ENCODE measurements at places on chromosomes 4 and X. TPM values are rescaled to one million over a fixed set of nuclear protein-coding genes. Genes with fewer than 3 reads are reported as not detected.

- H3K4me1 ChIP-seq: no peaks in the 10 kb centered on the region
- H3K27ac ChIP-seq: no peak overlapping the region
- no peak for DNase-seq
- no peak overlapping the region for H3K4me3 ChIP-seq
These were observed 699.3 kb upstream of the ADGRL3 start for GRCh38 chr4:60500810-60501209.

The IL15 gene
- total RNA-seq: 7.1 TPM

The CLDN22 gene
- not detected for total RNA-seq

The KANTR gene
- 9.3 TPM for total RNA-seq

- H3K4me1 ChIP-seq: peaks cover 13% of the 10 kb centered on the region
- no peaks in the 10 kb centered on the region for H3K36me3 ChIP-seq
- no peak overlapping the region for H3K27ac ChIP-seq
- no peaks in the 10 kb centered on the region for H3K27me3 ChIP-seq
- H3K4me3 ChIP-seq: no peak overlapping the region
- no peak for DNase-seq
These were observed 61.1 kb downstream of the FAM13A start for GRCh38 chr4:88995874-88996273.

DNA sequence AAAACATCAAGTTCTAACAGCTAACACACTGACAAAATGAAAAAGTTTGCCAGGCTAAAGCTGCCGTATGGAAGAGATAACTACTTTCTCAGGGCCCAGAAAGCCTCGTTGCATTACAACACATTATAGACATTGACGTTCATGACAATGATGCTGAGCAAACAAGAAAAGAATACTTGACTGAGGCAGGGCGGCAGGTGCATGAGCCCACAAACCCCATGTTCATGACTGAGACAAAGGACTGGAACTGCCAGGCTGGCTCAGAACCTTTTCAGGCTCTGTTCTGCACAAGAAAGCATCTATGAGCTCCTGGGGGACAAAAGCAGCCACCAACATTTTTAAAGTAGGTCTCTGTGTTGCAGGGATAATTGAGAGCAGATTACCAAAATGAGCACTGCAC lies 13.6 kb downstream of the TLR6 start:
- no peaks in the 10 kb centered on the region for H3K27me3 ChIP-seq
- H3K4me3 ChIP-seq: no peak overlapping the region
- peaks cover 4% of the 10 kb centered on the region for H3K4me1 ChIP-seq
- H3K27ac ChIP-seq: no peak overlapping the region

DNA sequence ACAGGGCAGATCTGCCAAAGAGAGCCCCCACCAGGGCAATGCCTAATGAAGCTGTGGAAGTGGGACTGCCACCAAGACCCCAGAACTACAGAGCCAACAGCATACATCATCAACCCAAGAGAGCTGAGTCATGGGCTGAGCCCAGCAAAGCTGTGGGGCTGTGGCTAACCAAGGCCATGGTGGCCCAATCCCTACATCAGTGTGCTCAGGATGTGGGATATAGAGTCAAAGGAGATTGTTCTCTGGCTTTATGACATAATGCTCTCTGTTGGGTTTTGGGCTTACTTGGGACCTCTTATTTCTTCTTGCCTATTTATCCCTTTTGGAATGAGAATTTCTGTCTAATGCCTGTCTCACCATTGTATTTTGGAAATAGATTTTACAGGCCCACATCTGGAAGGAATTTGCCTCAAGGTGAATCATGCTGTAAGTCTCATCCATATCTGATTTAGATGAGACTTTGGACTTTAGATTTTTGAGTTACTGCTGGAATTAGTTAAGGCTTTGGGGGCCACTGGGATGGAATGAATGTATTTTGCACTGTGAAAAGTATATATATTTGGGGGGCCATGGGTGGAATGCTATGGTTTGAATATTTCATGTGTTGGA lies 5.4 kb upstream of the PRDM5 start:
- H3K4me3 ChIP-seq: no peak overlapping the region
- peaks cover 11% of the 10 kb centered on the region for H3K4me1 ChIP-seq
- H3K27me3 ChIP-seq: no peaks in the 10 kb centered on the region
- H3K36me3 ChIP-seq: no peaks in the 10 kb centered on the region

GRCh38 chrX:135688137-135688536 lies 25.3 kb upstream of the CT45A1 start:
- no peak overlapping the region for H3K4me3 ChIP-seq
- no peaks in the 10 kb centered on the region for H3K27me3 ChIP-seq
- H3K27ac ChIP-seq: no peak overlapping the region
- no peaks in the 10 kb centered on the region for H3K36me3 ChIP-seq
- DNase-seq: peak; percentile 4

- H3K27me3 ChIP-seq: no peaks in the 10 kb centered on the region
- no peaks in the 10 kb centered on the region for H3K36me3 ChIP-seq
- no peak overlapping the region for H3K27ac ChIP-seq
- no peak for DNase-seq
These were observed 9.3 kb downstream of the CNGA2 start for GRCh38 chrX:151743651-151744470.

GRCh38 chr4:74120086-74120485 lies 21.1 kb upstream of the CXCL2 start:
- H3K4me1 ChIP-seq: peaks cover 29% of the 10 kb centered on the region
- no peak for DNase-seq
- H3K27me3 ChIP-seq: no peaks in the 10 kb centered on the region
- H3K27ac ChIP-seq: no peak overlapping the region
- H3K36me3 ChIP-seq: no peaks in the 10 kb centered on the region

- DNase-seq: peak; percentile 93
- peak overlapping the region; percentile 52 for H3K27ac ChIP-seq
- no peak overlapping the region for H3K4me3 ChIP-seq
These were observed 102.1 kb downstream of the ANOS1 start for GRCh38 chrX:8629871-8630270.

DNA sequence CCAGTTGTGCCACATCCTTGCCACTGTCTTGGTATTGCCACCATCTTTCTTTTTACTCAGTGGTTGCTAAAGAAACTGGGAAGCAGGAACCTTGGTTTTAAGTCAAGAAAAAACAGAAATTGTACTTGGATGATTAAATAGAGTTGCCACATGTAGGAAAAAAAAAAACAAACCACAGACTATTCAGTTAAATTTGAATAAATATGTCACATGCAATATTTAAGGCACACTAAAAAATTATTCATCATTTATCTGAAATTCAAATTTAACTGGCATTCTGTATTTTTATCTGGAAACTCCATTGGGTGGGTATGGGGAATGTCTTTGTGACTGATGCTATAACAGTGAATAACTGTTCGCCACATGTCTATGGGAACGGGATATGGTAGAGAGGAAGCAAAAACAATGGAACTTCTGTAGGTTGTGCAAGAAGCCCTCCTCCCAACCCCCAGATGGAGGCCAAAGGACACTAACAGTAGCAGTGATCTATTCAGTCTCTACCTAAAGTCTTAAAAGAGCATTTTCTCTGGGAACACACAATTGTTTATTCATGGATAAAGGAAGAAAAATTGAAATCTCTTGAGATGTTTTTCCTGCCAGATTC lies 57.0 kb upstream of the PLAC8 start:
- H3K27me3 ChIP-seq: no peaks in the 10 kb centered on the region
- H3K4me1 ChIP-seq: no peaks in the 10 kb centered on the region
- DNase-seq: no peak

DNA sequence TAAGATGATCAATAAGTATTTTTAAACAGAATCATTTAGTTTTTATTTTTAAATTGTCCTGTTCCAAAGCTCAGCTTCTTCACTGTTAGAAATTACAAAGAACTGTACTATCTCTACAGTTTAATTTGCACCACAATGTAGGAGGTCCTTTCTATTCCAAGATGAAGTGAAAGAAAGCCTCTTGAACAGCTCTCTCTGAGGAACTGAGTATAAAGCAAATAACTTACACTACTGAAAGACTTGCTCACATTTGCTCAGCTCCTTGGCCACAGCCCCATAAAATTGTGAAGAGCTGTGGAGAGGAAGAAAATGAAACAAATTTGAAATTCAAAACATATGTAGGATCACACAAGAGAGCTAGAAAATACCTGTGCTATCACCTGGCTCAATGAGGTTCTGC lies 68.6 kb downstream of the ENPEP start:
- no peaks in the 10 kb centered on the region for H3K27me3 ChIP-seq
- H3K27ac ChIP-seq: no peak overlapping the region
- H3K4me3 ChIP-seq: no peak overlapping the region
- peaks cover 21% of the 10 kb centered on the region for H3K4me1 ChIP-seq
- no peak for DNase-seq

GRCh38 chrX:32455704-32456103 lies 755.6 kb downstream of the DMD start:
- H3K27me3 ChIP-seq: no peaks in the 10 kb centered on the region
- no peaks in the 10 kb centered on the region for H3K36me3 ChIP-seq
- no peak overlapping the region for H3K27ac ChIP-seq
- no peak overlapping the region for H3K4me3 ChIP-seq
- no peak for DNase-seq

The TLL1 gene
- 4.8 TPM for total RNA-seq

- no peak overlapping the region for H3K4me3 ChIP-seq
- no peaks in the 10 kb centered on the region for H3K27me3 ChIP-seq
- H3K4me1 ChIP-seq: peaks cover 12% of the 10 kb centered on the region
- H3K36me3 ChIP-seq: no peaks in the 10 kb centered on the region
- no peak for DNase-seq
These were observed 2.6 kb upstream of the CNOT6L start for GRCh38 chr4:77821775-77822174.

DNA sequence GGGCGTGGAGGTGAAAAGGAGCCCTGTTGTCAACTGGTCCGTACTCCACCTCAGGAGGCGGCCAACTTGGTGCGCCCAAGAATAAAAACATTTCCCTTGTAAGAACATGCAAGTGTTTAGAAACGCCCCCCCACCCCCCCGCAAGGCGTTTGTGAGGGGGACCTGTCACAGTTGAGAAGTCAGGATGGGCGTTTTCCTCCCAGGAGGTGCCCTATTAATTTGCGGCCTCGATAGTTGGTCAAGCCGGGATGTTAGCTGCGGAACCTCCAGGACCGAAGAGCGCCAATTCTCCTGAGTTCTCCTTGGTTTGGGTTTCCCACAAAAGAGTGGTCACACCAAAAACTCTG lies 651 bp upstream of the SAP30 start:
- peak overlapping the region; percentile 90 for H3K4me3 ChIP-seq
- H3K27me3 ChIP-seq: no peaks in the 10 kb centered on the region
- DNase-seq: no peak
- peak overlapping the region; percentile 59 for H3K27ac ChIP-seq

GRCh38 chr4:8321771-8322170 lies 52.2 kb downstream of the HTRA3 start:
- no peaks in the 10 kb centered on the region for H3K36me3 ChIP-seq
- H3K4me3 ChIP-seq: no peak overlapping the region
- no peaks in the 10 kb centered on the region for H3K27me3 ChIP-seq
- no peak overlapping the region for H3K27ac ChIP-seq
- H3K4me1 ChIP-seq: peaks cover 6% of the 10 kb centered on the region
- DNase-seq: no peak

GRCh38 chrX:22314692-22315091 lies 42.0 kb downstream of the CBLL2 start:
- peak overlapping the region; percentile 66 for H3K27ac ChIP-seq
- 0 out of 2 replicates have a peak overlapping the region, but pooled peaks have one; percentile 14 for H3K4me3 ChIP-seq
- peaks cover 19% of the 10 kb centered on the region for H3K4me1 ChIP-seq
- DNase-seq: peak; percentile 23

GRCh38 chr4:73429118-73429517 lies 6.9 kb upstream of the AFP start:
- H3K4me3 ChIP-seq: no peak overlapping the region
- no peak overlapping the region for H3K27ac ChIP-seq
- H3K27me3 ChIP-seq: peaks cover 51% of the 10 kb centered on the region
- no peak for DNase-seq
- H3K36me3 ChIP-seq: no peaks in the 10 kb centered on the region

The NXF2 gene
- total RNA-seq: not detected

GRCh38 chrX:6029014-6029413 lies 199.7 kb downstream of the NLGN4X start:
- no peak overlapping the region for H3K4me3 ChIP-seq
- no peaks in the 10 kb centered on the region for H3K27me3 ChIP-seq
- no peaks in the 10 kb centered on the region for H3K36me3 ChIP-seq
- H3K4me1 ChIP-seq: no peaks in the 10 kb centered on the region
- no peak for DNase-seq

DNA sequence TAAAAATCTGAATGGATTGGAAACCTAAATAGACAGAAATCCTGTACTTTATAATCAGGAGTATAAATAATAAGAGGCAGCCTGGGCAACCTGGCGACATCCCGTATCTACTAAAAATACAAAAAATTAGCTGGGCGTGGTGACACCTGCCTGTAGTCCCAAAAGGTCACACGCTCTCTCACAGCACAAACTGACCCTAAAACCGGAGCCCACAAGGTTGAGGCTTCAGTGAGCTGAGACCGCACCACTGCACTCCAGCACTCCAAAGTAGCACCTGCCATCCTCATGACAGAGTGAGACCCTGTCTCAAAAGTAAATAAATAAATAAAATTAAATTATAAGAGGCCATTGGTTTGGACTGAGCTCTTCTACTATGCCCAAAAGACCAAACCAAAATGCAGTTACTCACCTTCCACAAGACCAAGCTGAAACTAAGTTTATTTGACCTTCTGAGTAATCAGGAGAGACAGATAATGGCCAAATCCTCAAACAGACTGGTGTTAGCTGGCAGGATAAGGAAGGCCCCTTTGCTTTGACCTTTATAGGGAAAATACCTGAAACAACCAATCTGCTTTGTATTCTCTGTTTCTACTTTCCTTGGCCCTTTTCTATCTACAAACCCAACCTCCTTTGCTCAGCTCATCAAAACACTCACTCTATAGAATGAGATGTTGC lies 3.2 kb upstream of the GRSF1 start:
- H3K4me1 ChIP-seq: no peaks in the 10 kb centered on the region
- no peaks in the 10 kb centered on the region for H3K36me3 ChIP-seq
- H3K4me3 ChIP-seq: no peak overlapping the region

The CNGA1 gene
- total RNA-seq: 0.29 TPM

DNA sequence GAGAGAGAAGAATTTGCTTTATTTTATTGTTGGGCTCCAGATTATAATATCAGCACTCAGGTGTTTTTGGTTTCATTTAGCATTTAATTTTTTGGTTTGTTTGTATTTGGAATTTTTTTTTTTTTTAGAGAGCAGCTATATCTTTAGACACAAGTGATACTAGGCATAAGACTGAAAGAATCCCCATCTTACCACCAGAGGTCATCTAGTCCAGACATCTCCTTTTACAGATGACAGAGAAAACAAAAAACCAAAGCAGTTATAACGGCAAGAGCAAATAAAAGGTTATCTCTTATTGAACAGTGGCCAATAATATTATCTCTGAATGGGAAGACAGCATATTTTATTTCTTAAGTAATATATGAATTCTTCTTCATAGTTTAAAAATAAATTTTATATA lies 22.8 kb downstream of the USP38 start:
- H3K4me3 ChIP-seq: no peak overlapping the region
- peaks cover 37% of the 10 kb centered on the region for H3K36me3 ChIP-seq
- no peaks in the 10 kb centered on the region for H3K4me1 ChIP-seq
- DNase-seq: peak; percentile 44

The DUSP9 gene
- total RNA-seq: 10.7 TPM

GRCh38 chr4:126710935-126711334 lies 921.8 kb upstream of the INTU start:
- no peaks in the 10 kb centered on the region for H3K36me3 ChIP-seq
- peak; percentile 38 for DNase-seq
- no peaks in the 10 kb centered on the region for H3K27me3 ChIP-seq
- H3K27ac ChIP-seq: no peak overlapping the region
- no peaks in the 10 kb centered on the region for H3K4me1 ChIP-seq

The ALAS2 gene
- total RNA-seq: not detected
